ENCODE measurements at places on chromosomes 4 and X.
A peak's percentile ranks its signal among the peaks of the same experiment; 100 is the strongest.

DNA sequence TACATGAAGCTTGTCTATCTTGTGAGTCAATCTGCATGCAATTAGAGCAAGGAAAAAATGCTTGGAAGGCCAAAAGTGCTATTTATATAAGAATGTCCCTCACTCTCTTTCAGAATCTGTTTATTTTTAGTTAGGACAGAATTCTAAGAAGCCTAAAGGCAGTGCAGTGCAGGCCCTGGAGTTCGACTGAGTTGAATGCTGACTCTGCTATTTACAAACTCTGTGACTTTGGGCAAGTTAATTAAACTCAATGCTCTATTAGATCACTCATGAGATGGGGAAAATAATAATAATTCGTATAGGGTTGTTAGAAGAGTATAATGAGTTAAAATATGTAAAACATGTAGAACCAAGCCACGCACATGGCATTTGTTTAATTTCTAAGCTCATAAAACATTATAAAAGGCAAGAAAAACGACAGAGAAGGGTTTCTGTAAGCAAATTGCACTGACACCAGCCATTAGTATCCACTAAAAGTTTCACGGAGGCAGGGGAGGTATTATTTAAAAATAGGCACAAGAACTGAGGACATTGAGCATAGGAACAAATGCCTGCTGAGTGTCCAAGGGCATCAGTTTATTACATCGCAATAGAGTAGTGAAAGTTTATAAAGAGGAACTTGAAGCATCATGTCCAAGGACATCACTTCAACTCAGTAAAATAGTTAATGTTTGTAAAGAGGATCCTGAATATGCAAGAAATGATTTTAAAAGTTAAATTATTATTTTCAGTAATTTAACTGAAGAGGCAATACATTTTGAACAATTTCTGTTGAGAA, 115.0 kb upstream of the INPP4B start:
- no peak overlapping the region for H3K4me3 ChIP-seq
- no peak overlapping the region for H3K27ac ChIP-seq
- H3K27me3 ChIP-seq: no peaks in the 10 kb centered on the region

DNA sequence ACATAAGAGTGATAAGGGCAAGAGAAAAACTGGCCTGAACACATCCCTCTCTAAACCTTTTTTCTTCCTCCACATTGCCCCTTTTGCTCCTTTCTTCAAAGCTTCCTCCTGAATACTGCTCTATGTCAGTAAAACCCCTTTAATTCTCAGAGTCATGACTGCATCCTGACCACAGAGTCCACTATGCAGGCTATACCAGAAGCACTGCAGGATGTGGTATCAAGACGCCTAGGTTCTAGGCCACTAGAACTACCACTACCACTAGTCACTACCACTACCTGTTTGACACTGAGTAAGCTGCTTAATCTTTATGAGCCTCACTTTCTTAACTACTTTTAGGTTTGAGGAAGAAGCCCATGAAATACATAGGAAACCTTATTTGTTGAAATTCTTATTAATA, 38.7 kb downstream of the ARHGEF9 start:
- H3K4me3 ChIP-seq: no peak overlapping the region
- H3K27me3 ChIP-seq: no peaks in the 10 kb centered on the region
- H3K36me3 ChIP-seq: no peaks in the 10 kb centered on the region
- H3K27ac ChIP-seq: no peak overlapping the region

DNA sequence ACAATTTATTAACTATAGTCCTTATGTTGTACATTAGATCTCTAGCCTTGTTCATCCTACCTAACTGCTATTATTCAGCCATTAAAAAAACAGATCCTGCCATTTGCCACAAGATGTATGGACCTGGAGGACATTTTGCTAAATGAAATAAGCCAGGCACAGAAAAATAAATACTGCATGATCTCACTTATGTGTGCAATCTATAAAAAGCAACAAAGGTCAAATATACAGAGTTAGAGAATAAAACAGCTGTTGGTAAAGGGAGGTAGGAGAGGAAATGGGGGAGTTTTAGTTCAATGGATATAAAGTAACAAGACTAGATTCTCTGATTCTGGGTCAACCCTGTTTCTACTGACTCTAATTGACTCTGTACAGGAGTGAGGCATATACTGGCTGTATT, 103.3 kb upstream of the FAM9C start:
- no peaks in the 10 kb centered on the region for H3K4me1 ChIP-seq
- H3K27ac ChIP-seq: no peak overlapping the region
- H3K27me3 ChIP-seq: peaks cover 9% of the 10 kb centered on the region
- DNase-seq: peak; percentile 34
- no peak overlapping the region for H3K4me3 ChIP-seq

- H3K4me3 ChIP-seq: no peak overlapping the region
- no peaks in the 10 kb centered on the region for H3K4me1 ChIP-seq
- no peak for DNase-seq
- H3K27me3 ChIP-seq: no peaks in the 10 kb centered on the region
- no peak overlapping the region for H3K27ac ChIP-seq
Observed at GRCh38 chr4:24321131-24321530, 263.2 kb downstream of the DHX15 start.

DNA sequence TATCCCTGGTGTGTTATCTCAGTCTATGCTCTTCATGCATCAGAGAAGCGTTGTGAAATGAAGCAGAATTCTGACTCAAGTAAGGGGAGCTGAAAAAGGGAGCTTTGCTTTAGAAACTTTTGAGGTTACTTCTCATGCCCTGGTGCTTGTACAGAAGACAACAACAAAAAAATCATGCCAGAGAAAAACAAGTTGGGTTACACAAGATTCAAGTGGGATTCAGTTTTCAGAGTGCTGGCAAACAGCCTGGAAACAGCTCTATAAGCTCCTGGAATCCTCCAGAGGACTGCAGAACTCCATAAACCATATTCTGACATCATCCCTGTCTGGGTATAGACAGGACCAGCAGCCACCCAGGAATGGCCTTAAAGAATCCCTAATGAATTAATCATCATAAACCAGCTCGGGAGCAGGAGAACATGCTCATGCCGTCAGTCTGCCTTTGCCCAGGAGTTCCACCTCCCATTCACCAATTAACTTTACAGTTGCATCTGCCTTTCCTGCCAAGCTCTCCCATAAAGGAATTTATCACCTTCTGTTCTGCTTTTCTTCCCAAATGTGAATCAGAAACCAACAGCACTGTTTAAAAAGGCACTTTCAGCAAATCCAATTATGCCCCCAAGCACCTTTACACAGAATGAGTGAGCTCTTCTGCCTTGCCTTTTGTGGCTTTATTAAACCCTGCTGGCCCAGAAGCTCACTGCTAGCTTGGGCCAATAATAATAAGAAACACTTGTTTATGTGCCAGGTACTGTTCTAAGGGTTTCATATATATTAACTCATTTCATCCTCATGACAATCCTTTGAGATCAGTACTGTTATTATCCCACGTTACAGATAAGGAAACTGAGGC, 54.5 kb upstream of the FBXW7 start:
- H3K4me3 ChIP-seq: no peak overlapping the region
- no peaks in the 10 kb centered on the region for H3K36me3 ChIP-seq
- peak; percentile 95 for DNase-seq
- peaks cover 38% of the 10 kb centered on the region for H3K4me1 ChIP-seq
- H3K27ac ChIP-seq: no peak overlapping the region

DNA sequence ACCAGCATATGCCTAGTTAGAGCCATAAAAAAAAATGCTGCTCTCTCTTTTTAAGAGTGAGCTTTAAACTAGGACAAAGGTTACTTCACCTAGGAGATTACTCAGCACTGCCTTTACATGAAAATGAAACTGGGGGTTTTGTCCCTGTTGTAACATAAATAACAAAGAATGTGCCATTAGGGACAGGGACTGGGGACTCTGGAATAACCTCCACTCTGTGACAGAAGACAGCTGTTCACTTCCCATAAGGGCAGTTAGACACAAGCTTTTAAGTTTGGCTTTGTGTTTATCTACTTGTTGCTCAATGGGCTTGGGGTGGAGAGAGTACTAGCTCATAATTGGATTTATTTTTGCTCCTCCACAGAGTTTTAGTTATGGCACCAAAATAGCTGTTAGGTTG, 11.9 kb downstream of the ENPEP start:
- H3K27me3 ChIP-seq: no peaks in the 10 kb centered on the region
- H3K4me1 ChIP-seq: peaks cover 1% of the 10 kb centered on the region
- no peaks in the 10 kb centered on the region for H3K36me3 ChIP-seq

DNA sequence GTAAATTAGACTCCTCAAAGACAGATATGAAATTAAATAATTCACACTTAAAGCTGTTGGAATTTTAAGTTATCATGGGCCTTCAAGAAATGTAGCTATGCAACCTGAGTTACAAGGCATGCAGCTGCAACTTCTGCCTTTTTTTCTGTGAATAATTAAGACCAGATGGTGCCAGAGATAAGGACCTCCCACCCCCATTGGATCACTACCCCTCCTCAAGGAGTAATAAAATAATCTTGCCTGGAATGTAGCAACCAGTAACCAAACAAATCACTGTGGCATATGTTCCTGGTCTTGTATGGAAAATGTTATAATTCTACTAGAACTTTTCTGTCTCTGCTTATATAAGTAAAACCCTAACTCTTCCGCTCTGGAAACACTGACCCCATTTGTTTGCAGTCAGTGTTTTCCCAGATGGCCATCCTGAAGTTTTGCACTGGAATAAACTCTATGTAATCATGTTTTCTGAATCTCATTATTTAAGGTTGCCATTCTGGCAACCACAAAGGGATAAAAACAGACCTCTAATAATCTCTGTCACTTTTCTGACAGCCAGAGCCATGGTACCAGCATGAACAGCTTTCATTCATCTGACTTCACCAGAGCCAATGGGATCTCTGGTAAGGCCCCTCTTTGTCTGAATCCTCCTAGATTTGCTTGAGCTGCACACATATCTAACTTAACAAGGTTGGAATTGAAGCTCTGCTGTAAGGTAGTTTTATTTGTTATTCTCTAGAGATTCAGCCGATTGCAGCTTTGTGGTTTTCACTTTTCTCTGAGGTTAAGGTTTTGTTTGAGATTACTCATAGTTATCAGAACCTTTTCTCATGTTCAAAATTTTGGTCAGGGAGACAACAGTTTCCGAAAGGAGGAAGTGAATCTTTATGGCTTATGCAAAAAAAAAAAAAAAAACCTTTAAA, 274.6 kb downstream of the NAF1 start:
- H3K27me3 ChIP-seq: no peaks in the 10 kb centered on the region
- H3K36me3 ChIP-seq: no peaks in the 10 kb centered on the region
- no peak overlapping the region for H3K27ac ChIP-seq
- H3K4me3 ChIP-seq: no peak overlapping the region

GRCh38 chr4:158229768-158230167, 19.5 kb downstream of the TMEM144 start:
- peaks cover 4% of the 10 kb centered on the region for H3K36me3 ChIP-seq
- H3K27me3 ChIP-seq: no peaks in the 10 kb centered on the region
- H3K27ac ChIP-seq: no peak overlapping the region
- no peak overlapping the region for H3K4me3 ChIP-seq

- H3K27ac ChIP-seq: no peak overlapping the region
- H3K4me1 ChIP-seq: no peaks in the 10 kb centered on the region
- H3K27me3 ChIP-seq: no peaks in the 10 kb centered on the region
- peak; percentile 71 for DNase-seq
- no peak overlapping the region for H3K4me3 ChIP-seq
Observed at GRCh38 chrX:155819966-155820491, 61.1 kb upstream of the VAMP7 start.

DNA sequence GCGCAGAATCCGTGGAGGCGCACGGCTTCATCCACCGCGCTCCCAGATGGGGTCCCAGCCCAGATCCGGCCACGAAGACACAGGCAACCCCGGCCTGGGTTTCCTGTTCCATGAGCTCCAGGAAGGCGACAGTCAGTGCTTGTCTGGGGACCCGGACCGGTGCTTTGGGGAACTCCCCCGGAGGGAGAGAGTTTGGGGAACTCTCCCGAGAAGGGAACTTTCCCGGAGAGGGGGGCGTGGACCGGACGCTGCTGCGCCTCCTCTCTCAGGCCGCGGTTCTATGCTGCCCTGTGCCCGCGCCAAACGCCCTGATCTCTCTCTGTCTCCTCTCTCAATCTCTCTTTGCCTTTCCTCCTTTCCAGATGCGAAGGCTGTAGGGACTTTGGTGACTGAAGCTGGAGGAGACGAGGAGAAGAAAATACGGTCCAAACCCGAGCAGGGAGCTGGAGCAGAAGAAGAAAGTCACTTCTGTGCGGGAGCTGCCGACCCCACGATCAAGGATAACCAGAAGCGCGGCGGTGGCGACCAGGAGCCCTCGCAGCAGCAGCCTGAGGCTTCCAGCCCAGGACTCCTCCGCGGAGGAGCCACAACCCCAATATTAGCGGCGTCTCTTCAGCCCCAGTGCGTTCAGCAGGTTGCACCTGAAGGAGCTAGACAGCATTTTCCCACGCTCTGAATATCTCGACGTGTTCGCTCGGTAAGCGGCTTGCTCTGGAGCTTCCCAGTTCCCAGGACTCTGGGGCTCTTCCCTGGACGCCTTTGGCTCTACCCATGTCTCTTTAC, 47.6 kb upstream of the NKAP start:
- no peaks in the 10 kb centered on the region for H3K36me3 ChIP-seq
- no peak overlapping the region for H3K4me3 ChIP-seq
- DNase-seq: no peak

DNA sequence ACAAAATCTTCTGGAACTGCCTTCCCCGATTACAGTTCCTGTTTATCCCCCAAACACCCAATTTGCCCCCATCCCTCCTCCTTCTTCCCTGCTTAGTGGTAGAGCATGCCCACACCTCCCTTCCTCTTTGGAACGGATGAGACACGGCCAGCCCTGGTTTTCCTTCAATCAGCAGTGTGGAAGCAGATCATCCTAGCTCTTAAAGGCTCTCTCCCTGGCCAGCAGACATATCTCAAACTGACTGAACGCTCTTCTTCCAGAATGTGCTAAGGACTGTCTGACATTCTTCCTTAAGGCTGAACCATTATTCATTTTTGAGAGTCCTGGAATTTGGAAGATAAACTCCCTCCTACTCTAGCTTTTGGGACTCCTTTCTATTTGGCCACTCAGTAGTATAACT, 161.1 kb downstream of the TRIML1 start:
- H3K27ac ChIP-seq: no peak overlapping the region
- H3K4me3 ChIP-seq: no peak overlapping the region
- no peaks in the 10 kb centered on the region for H3K36me3 ChIP-seq
- peak; percentile 15 for DNase-seq

- no peaks in the 10 kb centered on the region for H3K36me3 ChIP-seq
- H3K4me1 ChIP-seq: no peaks in the 10 kb centered on the region
- DNase-seq: no peak
- no peak overlapping the region for H3K4me3 ChIP-seq
Observed at GRCh38 chr4:120703908-120704307, 218.6 kb downstream of the PRDM5 start.

- no peak overlapping the region for H3K4me3 ChIP-seq
- H3K36me3 ChIP-seq: no peaks in the 10 kb centered on the region
- DNase-seq: peak; percentile 84
- H3K4me1 ChIP-seq: no peaks in the 10 kb centered on the region
- peak overlapping the region; percentile 76 for H3K27ac ChIP-seq
Observed at GRCh38 chr4:168710353-168710946, 213.6 kb downstream of the PALLD start.
